ENCODE measurements at places on chromosomes 3 and 15. TPM values are rescaled to one million over a fixed set of nuclear protein-coding genes. Genes with fewer than 3 reads are reported as not detected.

- DNase-seq, result no peak
Observed at GRCh38 chr15:100714749-100715342, 112.5 kb downstream of the ASB7 start.

DNA sequence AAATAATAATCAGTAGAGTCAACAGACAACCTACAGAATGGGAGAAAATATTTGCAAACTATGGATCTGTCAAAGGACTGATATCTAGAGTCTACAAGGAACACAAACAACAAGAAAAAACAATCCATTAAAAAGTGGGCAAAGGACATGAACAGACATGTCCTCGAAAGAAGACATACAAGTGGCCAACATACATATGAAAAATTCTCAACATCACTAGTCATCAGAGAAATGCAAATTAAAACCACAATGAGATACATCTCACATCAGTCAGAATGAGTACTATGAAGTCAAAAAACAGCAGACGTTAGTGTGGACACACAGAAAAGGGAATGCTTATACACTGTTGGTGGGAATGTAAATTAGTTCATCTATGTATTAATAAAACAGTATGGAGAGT is 33.7 kb downstream of the SLC2A2 start:
- DNase-seq, result peak; percentile 59

GRCh38 chr3:122774564-122774963 is 19.1 kb downstream of the HSPBAP1 start:
- DNase-seq, result peak; percentile 64

DNA sequence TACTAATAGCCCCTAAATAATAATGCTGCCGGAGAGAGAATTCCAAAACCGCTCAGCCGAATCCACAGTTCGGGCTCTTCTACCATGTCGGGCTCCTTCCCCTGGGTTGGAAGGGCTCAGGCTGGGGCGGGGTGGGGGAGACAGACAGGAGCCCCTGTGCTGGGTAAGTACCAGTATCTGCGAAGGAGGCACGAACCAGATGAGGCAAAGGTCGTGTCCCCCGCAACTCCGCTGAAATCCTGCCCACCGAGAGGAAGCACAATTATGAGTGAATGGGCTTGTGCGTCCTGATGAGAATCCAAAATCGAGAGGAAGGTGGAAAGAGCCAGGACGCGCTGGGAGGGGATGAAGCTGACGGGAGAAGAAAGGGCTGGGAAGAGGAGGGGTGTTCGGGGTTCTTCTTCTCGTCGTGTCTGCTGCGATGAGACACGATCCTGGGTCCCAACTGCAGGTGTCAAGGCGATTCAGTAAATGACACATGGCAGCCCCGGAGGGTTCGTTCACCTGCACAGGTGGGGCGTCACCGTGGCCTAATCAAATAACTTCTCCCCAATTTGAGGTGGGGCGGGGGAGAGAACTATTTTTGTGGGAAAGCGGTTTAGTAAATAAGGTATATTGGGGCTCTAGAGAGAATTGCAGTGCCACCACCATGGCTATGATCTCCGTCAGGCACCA is 707 bp upstream of the FAM81A start:
- DNase-seq, result no peak

GRCh38 chr3:23945663-23945912 is 502 bp downstream of the NR1D2 start:
- no peak for DNase-seq

GRCh38 chr3:142168514-142168913 is 19.2 kb upstream of the TFDP2 start:
- no peak for DNase-seq

- no peak for DNase-seq
Observed at GRCh38 chr15:78360958-78361718, 21.0 kb downstream of the CRABP1 start.

DNA sequence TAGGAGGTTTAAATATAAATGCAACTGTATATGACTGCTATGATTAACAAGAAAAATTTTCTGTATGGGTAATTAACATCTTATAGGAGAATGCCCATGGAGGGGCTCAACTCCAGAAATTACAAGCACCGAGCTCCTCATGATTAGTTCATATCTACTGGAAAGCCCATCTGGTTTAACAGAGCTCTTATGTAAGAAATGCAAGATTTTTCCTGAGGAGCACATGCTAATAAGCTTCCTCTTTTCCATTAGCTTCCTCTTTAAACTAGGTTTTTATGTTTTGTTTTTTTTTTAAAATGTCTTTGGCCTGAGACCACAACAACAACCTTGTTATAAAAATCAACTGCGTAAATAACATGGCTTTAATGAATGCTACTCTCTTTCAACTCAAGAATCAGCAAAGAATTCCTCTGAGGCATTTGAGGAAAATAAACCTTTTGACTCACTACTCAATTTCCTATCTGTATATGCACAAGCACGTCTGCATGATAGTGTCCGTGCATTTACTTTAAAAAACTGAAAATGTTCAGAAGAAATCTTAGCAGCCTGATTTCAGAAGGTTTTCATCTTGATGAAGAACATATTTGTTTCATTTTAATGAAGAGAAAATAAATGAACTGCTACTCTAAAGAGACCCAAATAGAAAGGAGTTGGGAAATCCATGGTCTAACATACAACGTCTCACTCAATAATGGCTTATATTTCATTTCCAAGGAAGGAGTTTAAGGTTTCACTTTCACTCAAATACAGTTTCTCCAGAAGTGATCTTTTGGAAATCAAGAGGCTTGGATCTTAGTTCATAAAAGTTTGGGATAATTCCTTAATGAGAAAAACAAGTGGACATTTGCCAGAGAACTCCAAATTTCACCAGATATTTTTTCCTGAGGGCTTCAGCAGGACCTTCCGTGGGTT is 180.8 kb downstream of the KCNAB1 start:
- DNase-seq, result no peak

DNA sequence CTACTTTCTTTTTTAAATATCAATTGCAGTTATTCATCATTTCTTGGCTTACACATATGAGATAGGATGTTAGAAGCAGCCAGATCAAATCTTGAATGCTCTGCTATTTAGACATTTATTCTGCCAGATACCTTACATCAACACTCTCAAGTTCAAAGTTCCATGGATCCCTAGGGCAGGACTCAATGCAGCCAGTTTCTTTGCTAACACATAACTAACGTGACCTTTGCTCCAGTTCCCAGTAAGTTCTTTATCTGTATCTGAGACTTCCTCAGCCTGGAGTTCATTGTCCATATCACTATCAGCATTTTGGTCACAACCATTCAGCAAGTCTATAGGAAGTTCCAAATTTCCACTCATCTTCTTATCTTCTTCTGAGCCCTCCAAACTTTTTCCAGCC is 939.9 kb downstream of the VGLL3 start:
- DNase-seq, result no peak

DNA sequence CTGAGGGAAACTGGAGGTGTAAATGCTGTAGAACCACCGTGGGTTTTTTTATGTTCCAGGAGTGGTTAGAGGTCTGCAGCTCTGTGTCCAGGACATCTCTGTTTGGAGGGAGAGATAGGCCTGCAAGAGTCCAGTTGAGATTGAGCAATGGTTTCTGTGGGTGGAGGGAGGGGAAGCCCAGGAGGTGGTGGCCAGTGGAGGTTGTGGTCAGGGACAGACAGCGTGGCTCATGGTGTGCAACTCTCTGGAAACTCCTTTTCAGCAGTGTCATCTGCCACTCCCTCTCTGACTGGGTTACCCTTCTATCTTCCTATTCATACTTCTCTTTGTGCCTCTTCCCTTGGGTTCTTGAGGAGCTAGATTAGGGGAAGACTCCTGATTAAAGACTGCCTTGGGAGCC is 9.6 kb downstream of the XCR1 start:
- DNase-seq, result no peak

- no peak for DNase-seq
Observed at GRCh38 chr15:62279041-62279440, 114.0 kb upstream of the C2CD4B start.

GRCh38 chr3:107213044-107213669 is 164.1 kb upstream of the CCDC54 start:
- no peak for DNase-seq

FBXO40 gene
- total RNA-seq, result not detected

SYNPR gene
- total RNA-seq, result not detected

DNA sequence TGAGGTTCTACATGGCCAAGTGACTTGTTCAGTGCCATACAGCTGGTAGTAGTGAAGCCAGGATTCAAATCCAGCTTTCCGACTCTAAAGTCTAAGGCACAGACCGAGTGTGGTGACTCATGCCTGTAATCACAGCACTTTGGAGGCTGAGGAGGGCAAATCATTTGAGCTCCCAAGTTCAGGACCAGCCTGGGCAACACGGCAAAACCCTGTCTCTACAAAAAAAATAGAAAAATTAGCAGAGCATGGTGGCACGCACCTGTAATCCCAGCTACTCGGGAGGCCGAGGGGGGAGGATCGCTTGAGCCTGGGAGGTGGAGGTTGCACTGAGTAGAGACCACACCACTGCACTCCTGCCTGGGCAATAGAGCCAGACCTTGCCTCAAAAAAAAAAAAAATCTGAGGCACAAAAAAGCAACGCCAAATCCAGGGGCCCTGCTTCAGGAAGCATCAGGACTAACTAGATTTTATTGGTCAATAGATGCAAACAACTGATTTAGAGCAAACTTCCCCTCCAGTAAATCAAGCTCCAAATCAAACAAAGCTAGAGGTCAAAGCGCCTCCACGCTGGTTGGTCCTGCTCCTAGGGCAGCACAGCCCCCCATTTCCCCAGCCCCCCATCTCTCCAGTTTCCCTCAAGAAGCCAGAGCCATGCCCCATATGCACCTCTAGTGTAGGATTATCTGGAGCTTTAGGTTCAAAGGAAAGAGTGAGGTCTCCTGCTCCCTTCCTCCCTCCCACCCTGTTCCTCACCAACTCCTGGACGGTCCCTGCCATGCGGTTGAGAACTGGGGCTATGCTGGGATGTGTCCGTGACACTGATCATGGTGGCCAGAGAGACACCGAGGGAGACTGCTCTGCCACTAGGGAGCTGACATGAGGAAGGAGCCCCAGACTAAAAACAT is 2.9 kb upstream of the TNK2 start:
- DNase-seq, result no peak

- DNase-seq, result no peak
Observed at GRCh38 chr15:72912121-72912520, 128.6 kb upstream of the ADPGK start.

- DNase-seq, result peak; percentile 13
Observed at GRCh38 chr15:65077981-65078352, 1.4 kb downstream of the KBTBD13 start.

PPP1R14D gene
- not detected for total RNA-seq

ASB7 gene
- total RNA-seq, result 11.0 TPM

- DNase-seq, result peak; percentile 64
Observed at GRCh38 chr15:60507596-60508424, 28.9 kb upstream of the ICE2 start.

GRCh38 chr3:23749609-23750008 is 56.1 kb upstream of the UBE2E1 start:
- no peak for DNase-seq

DNA sequence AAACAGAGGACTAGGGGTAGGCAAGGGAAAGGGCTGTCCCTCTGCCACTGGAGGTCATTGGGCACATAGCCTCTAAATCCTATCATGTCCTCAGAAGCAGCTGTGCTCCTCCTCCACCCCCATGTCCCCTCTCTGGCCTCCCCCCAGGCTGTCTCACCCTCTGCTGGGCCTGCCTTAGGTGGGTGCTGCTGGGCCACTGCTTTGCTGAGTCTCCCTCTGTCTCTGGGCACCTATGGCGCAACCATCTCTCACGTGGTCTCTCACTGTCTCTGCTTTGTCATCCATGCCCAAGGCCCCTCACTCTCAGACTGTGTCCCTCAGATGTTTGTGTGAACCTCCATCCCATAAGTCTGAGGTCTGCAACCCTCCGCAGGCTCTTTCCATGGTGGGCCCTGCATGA is 35.0 kb upstream of the IQCF6 start:
- no peak for DNase-seq

UNC45A gene
- total RNA-seq, result 73.0 TPM

DNA sequence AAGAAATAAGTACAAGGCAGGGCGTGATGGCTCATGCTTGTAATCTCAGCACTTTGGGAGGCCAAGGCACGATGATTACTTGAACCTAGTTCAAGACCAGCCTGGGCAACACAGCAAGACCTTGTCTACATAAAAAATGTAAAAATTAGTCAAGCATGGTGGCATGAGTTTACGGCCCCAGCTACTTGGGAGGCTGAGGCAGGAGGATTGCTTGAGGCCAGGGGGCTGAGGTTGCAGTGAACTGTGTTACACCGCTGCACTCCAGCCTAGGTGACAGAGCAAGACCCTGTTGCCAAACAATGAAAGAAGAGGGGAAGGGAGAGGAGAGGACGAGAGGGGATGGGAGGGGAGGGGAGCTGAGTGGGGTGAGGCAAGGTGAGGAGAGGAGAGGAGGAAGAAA is 152.7 kb upstream of the PRICKLE2 start:
- no peak for DNase-seq

GRCh38 chr15:47288794-47289193 is 428.5 kb upstream of the SEMA6D start:
- DNase-seq, result no peak

LRRC3B gene
- total RNA-seq, result not detected

DNA sequence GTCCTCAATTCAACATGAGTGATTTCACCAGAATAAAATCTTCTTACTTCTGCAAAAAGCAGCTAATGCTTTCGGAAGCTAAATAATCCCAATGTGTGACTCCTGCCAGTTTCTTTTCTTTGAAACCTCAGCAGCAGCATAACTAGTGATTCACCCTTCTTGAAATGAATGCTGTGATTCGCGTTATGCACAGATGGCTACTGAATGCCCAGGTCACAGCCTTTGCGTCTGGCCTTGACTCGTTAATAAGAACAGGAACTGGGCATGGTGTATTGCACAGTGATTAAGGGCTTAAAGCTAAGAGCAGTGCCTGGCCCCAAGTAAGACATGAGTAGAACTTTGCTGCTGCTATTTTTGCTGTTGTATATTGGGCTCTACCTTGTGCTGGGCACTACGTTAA is 19.0 kb downstream of the CGNL1 start:
- DNase-seq, result peak; percentile 95

DNA sequence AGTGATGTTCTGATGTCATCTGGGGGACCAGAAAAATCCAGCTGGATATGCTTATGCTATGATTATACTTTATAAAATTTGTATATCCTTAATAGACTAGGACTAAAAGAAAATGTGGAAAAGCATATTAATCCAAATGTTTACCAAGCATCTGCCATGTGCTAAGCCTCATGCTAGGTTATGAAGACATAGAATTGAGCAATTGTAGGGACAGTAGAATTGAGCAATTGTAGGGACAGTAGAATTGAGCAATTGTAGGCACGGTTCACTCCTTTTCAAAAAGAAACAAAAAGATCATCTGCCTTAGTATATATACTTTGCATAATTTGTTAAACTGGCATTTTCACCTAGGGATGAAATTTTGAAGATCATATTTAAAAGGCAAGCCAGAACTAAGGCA is 18.3 kb downstream of the ABHD5 start:
- DNase-seq, result peak; percentile 74

CACNA2D3 gene
- 0.06 TPM for total RNA-seq

- DNase-seq, result no peak
Observed at GRCh38 chr15:32669896-32670611, 28.5 kb downstream of the SCG5 start.

SRGAP3 gene
- total RNA-seq, result 0.86 TPM

- DNase-seq, result no peak
Observed at GRCh38 chr3:51535146-51536019, 3.1 kb upstream of the RAD54L2 start.

Measured in LHCN-M2 (cell line).